Left ventricle myocardium inferior (tissue), 1 donor: ENCODE measurements at places on chromosomes 3 and 15.

DNA sequence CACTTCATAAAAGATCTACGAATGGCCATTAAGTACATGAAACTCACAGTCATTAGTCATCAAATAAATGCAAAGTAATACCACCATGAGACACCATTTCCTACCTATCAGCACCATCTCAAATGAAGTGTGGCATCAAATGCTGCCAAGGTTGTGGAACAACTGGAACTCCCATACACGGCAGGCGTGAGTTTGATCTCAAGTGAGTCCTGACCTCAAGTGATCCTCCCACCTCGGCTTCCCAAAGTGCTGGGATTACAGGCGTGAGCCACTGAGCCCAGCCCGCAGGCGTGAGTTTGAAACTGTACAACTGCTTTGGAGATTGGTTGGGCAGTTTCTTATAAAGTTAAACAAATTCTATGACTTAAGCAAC lies 28.8 kb upstream of the HDAC11 start:
- no peak for DNase-seq

GRCh38 chr3:133301194-133301593 lies 98.7 kb upstream of the BFSP2 start:
- DNase-seq = no peak

- no peak for DNase-seq
Observed at GRCh38 chr3:64318001-64318400, 92.7 kb upstream of the PRICKLE2 start.

DNA sequence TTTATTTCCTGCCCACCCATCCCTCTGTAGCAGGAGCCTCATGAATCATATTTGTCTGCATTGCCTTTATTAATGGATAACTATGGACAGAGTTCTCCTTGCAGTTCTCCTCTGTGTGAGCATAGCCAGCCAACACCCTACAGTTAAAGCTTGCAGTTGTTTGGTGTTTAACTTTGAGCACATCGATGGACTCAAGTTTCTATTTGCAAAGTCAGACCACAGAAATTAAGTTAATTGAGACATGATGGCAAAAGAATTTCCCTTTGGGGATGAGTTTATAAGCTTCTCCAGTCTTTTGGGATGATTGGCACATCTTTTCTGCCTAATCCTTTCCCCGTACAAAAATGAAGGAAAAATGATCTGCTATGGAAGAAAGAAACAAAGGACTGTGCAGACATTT lies 398.9 kb upstream of the THBS1 start:
- DNase-seq = no peak

DNA sequence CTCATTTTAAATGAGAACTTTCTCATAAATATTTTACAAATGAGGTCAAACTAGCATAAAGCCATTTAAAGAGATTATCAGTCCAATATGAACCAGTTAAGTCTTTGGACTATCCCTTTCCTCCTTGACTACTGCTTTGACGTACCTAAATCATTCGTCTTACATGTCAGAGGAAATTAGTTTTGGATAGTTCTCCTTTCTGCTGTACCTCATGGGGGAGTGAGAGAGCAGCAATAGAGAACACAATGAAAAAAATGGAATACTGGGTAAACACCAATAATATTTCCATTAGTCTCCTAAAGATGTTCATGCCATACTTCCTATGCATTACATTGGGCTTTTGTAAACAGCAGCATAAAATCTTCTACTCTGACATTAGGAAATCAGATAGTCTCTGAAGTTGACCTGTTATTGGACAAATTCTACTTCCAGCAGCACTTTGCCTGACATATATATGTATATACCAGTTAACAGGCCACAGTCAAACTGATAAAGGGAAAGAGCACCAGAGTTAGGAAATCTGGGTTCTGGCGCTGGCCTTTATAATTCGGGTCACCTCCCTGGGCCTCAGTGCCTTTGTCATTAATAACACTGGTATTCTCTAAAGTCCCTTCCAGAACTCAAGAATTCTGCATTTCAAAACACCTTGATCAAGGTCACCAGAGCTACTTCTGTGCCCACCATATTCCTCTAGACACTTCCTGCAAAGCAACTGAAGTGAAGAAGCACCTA lies 26.8 kb downstream of the TIMMDC1 start:
- no peak for DNase-seq

GRCh38 chr15:59917504-59918157 lies 86.5 kb upstream of the FOXB1 start:
- no peak for DNase-seq
